ENCODE measurements at places on chromosomes 3 and 15. TPM values are rescaled to one million over a fixed set of nuclear protein-coding genes. Genes with fewer than 3 reads are reported as not detected.
A peak's percentile ranks its signal among the peaks of the same experiment; 100 is the strongest.

- DNase-seq, result no peak
Observed at GRCh38 chr15:80179935-80180334, 27.1 kb downstream of the FAH start.

DNA sequence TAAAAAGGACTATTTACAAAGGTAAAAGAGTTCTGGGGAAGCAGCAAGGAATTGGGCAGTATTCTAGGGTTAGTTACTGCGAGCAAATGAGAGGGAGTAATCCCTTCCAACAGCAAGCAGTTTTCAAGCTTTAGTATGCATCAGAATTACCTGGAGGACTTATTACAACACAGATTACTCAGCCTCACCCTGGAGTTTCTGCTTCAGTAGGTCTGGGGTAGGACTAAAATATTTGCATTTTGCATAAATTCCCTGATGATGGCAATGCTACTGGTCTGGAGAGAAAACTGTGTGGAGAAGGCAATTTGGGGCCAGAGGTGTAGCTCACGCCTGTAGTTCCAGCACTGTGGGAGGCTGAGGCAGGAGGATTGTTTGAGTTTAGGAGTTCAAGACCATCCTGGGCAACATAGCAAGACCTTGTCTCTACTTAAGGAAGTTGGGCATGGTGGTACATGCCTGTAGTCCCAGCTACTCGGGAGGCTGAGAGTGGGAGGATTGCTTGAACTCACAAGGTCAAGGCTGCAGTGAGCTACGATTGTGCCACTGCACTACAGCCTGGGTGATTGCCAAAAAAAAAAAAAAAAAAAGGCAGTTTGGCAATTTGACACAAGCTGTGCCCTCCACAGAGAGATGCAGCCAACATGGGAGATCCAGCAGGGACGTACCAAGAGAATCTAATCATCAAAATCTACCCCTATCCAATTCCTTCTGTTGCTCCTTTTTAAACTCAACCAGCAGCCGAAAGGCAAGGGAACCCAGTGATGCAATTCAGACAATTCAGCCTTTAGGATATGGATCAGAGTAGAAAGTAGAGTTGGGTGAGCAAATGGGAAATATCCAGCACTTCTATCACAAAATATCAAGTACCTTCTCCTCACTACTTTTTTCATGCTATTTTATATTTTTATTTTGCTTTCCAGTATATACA, 27.1 kb upstream of the AP4E1 start:
- no peak for DNase-seq

DNA sequence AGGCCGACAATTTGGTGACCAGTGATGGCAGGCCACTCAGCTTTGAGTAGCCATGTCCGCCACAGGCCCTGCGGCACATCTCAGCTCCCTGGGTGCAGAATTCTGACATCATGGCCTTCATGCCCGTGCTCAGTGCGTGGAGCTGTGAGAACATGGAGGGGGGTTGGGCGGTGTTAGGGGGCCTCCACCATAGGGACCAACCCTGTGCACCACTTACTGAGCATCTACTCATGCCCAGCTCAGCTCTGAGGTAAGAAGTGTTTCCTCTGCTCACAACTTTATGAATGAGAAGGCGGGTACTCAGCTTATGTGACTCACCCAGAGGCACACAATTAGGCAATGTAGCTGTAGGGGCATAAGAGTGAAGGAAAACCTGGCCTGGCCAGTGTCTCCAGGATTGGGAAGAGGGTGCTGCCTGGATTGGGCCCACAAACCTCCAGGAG, 10.5 kb downstream of the ACOX2 start:
- peak; percentile 68 for DNase-seq

GRCh38 chr15:51190424-51191068, 95.8 kb upstream of the TNFAIP8L3 start:
- no peak for DNase-seq

DNA sequence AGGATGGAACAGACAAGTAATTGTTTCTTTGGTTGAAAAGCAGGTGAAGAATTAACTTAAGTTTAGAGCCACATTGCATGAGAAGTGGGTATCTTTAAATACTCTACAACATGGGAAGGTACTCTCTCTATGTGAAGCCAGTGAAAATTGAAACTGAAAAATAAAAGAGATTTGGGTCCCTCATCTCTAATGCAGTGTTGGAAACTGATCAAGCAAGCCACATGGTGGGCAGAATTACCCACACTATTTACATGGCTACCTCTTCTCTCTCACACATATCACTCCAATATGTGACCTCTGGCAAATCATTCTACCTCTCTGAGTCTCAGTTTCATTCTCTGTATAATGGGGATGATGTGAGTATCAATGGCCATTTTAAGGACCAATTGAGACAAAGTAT, 339.0 kb downstream of the IL5RA start:
- no peak for DNase-seq

- DNase-seq, result no peak
Observed at GRCh38 chr3:50161320-50161719, 6.2 kb downstream of the SEMA3F start.

DNA sequence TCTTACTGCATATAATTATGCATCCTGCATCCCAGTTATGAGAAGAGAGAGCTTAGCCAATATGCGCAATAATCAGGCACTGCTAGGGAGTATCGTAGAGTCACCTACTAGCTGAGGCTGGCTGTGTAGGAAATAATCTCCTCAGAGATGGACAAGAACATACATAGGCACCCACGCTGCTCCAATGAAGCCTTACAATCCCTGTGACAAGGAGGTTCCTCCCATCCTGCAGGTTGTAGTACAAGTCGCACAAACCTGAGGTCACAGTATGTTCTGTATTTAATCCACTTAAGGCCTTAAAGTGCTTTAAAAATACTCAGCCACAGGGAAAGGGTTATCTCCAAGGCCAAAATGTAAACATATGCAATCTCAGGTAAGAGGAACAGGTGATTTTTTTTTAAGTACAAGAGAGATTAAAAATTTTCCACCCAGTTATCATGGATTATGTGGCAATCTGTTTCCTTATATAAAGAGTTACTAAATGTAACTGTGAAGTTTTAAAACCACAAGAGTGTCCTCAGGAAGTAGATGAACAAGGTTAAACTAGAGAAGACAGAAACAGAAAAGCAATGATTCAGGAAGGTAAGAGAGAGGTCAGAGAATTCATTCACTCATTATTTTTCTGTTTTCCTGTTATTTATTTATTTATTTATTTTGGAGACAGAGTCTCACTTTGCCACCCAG, 7.5 kb upstream of the COLQ start:
- DNase-seq, result no peak

GRCh38 chr3:129608087-129608935, 1.8 kb upstream of the PLXND1 start:
- peak; percentile 61 for DNase-seq

- no peak for DNase-seq
Observed at GRCh38 chr3:11602886-11603527, 40.7 kb downstream of the VGLL4 start.

DNA sequence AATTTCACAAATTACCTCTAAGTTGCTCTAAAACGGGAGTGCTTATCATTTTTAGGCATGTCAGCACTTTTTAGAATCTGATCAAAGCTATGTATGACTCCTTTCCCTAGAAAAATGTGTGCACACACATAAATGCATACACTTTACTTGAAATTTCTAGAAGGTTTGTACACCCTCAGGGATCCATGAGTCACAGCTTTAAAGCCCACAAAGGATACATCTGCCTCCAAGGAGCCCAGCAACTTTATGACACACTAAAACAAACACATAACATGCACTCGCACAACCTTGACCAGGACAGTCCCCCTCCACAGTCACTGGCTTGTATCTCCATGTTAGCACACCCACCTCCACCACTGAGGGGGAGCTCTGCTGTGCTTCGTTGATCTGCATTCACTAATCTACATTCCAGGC, 722.0 kb upstream of the CFAP20DC start:
- peak; percentile 72 for DNase-seq

DNA sequence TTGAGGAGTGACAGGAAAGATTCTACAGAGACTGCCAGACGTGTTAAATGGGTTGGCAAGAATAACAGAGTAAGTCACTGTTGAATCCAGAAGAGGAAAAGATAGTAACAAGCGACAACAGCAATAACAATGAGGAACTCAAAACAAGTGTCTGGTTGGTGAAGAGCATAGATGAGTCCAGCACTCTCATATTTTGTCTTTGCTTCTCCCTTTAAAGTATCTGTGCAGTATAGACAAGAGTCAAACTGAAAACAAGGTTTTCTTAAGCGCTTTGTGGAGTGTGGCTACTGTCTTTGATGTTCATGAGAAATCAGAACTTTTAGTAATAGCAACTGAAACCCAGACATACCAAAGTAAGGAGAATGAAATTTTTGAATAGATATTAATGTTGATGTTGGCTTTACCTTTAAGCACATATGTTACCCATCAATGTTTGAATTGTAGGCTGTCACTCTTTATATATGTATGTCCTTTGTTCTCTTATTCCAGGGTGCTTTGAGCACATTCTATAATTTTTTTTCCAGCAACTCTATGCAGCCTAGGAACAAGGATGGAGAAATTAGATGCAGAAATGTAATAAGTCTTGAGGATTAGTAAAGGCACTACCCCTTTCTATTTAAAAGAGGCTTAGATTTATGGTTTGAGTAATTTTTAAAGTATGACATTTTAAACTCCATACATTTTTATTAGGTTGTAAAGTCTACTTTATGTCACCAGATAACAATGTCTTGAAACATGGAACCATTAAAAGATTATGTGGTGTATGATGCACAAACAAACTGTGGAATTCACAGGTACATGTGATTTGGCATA, 185.5 kb downstream of the NFKBIZ start:
- no peak for DNase-seq

- no peak for DNase-seq
Observed at GRCh38 chr15:67593562-67593961, 51.1 kb downstream of the MAP2K5 start.

- DNase-seq, result no peak
Observed at GRCh38 chr3:75136100-75136897, 521.8 kb upstream of the CNTN3 start.

DNA sequence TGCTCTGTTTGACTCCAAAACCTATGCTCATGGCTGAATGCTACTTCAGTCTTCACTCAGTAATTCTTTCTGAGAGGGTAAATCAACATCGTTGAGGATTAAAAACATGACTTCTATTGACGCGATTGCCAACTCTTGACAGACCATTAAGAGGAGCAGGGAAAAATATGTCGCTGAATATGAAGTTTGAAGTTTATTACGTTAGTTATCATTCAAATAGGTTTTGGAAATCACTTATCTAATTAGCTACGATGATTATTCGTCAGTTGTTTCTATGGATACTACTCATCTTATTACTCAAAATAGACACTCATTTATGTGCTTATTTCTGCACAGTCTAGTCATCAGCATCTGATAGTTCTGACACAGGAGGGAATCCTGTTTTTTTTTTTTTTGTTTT, 279.2 kb upstream of the TBL1XR1 start:
- DNase-seq, result no peak

DNA sequence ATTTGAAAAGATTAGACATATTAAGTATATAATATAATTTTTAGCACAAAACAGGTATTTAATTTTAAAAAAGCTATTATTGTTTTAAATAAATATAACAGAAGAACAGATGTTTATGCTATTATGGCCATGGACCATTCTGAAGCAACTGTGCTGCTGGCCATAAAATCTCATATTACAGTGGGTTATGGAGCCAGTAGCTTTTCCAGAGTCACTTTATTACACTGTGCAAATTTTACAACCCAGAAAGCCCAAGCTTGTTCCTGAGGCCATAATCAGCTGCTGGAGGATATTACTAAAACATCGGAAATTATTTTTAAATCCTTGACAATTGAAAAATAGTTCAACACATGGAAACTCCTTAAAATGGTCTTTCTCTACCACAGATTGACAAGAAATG, 557.3 kb upstream of the KCNMB2 start:
- no peak for DNase-seq

DNA sequence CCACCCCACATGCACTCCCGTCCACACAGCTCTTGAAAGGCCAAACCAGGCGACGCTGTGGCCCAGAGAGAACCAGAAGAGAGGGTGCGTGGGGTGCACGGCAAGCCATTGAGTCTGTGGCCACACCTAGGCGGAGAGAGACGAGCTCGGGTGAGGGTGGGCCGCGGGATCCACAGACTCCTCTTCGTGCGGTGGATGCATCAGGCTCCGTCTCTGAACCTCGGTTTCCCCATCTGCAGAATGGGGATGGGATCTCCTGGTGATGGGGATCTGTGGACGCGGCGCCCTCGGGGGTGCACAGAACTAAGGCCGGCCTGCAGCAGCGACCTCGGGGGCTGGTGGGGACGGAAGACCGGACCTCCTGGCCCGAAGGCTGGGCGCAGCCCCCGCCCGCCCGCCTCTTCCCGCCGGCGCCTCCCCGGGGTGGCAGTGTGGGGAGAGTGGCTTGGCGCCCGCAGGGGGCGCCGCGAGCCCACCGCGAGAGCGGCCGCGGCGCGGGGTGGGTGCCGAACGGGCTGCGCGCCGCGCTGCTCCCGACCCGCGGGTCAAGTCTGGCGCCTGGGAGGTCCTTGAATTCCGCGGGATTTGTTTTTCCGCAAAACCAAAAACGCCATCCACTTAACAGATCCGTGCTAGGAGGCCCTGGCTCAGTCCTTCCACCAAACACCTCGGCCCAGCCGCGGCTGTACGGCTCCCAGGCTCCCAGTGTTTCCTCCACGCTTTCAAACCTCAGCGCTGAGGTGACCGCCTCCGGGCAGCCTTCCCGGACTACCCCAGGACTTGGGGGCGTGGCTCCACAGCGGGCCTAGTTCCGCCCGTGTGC, 13.2 kb upstream of the ADPGK start:
- peak; percentile 73 for DNase-seq

DNA sequence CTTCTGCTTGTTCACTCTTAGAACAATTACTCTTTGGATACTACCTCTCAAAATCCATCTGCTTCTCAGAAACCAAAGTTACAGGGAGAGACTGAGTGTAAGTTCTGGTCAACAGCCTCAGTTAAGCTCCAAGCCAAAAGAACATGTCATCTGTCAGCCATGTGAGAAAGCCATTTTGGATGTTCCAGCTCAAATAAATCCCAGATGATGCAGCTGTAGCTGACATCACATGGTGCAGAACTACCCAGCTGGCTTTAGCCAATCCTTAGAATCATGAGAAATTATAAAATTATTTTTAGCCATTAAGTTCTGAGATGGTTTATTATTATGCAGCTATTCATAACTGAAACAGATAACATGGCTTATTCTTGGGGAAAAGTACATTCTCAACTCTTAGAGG, 696.0 kb downstream of the ZNF385D start:
- no peak for DNase-seq

GRCh38 chr15:79837846-79838245, 59.0 kb downstream of the MTHFS start:
- DNase-seq, result no peak

GRCh38 chr15:66886241-66886675, 179.1 kb upstream of the SMAD3 start:
- DNase-seq, result no peak

- no peak for DNase-seq
Observed at GRCh38 chr15:83431521-83431920, 15.6 kb upstream of the SH3GL3 start.

Gene ZKSCAN7
- total RNA-seq, result 4.1 TPM

Gene ADGRG7
- total RNA-seq, result not detected

Gene SLC28A2
- total RNA-seq, result not detected

Gene NLGN1
- total RNA-seq, result 3.2 TPM

Gene PLEKHO2
- total RNA-seq, result 21.4 TPM

Gene RAB27A
- 13.0 TPM for total RNA-seq

Gene VGLL4
- total RNA-seq, result 14.7 TPM

Gene LSAMP
- total RNA-seq, result not detected

Gene NME9
- 0.13 TPM for total RNA-seq

Gene GADL1
- not detected for total RNA-seq

All from SJSA1 (cell line).